ENCODE measurements at places on chromosomes 1 and 21.
A peak's percentile ranks its signal among the peaks of the same experiment; 100 is the strongest.

GRCh38 chr21:26236281-26236680 lies 65.7 kb upstream of the APP start:
- DNase-seq = no peak

GRCh38 chr1:161305867-161306519 lies 3.8 kb downstream of the MPZ start:
- DNase-seq = peak; percentile 76

GRCh38 chr1:183110326-183110880 lies 75.7 kb upstream of the LAMC2 start:
- DNase-seq = no peak

DNA sequence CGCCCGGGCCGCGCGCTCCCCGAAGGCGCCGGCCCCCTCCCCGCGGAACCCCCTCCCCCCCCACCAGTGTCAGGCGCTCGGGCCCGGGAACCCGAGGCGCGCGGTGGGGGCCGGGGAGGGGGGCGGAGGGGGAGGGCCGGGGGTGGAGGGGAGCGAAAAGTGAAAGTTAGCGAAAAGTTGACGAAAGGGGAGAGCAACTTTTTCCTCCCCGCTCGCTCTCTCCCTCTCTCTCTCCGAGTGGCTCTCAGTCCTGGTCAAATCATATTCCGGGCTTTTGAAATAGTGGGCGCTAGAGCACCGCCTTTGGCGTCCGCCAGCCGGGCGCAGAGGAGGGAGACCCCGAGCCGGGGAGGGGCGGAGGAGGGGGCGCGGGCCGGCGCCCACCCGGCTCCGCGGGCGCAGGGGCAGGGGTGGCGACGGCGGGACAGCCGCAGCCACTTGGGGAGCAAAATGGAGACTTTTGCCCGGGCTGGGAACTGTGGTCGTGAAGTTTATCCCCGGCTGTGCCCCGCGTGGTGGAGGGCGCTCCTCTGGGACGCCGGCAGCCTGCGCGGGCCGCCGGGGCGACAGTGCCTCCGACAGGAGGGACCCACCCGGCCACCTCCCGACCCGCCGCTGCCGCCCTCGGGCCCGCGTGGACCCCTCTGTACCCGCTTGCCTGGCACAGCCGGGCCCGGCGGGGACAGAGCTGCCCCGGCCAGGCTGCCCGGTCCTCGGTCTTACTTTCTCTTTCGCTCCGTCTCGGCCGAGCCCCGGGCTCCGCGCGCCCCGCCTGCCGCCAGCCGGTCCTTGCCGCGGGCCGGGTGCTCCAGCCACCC lies 697 bp downstream of the PRDM16 start:
- DNase-seq = peak; percentile 77

DNA sequence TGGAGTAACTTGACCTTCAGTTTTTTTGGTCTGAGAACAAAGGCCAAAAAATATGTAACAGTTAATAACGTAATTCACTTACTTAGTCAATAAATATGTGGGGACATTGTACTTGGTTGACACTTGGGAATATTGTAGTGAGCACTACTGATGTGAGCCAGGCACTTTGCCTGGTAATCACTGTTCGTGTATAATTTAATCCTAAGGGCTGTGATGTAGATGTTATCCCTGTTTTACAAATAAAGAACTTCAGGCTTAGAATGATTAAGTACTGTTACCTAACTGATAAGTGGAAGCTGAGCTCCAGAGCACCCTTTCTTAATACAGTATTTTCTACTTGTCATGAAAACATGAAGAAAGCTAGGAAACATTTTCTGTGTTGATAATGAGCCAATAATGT lies 28.0 kb downstream of the PTBP2 start:
- DNase-seq = no peak

DNA sequence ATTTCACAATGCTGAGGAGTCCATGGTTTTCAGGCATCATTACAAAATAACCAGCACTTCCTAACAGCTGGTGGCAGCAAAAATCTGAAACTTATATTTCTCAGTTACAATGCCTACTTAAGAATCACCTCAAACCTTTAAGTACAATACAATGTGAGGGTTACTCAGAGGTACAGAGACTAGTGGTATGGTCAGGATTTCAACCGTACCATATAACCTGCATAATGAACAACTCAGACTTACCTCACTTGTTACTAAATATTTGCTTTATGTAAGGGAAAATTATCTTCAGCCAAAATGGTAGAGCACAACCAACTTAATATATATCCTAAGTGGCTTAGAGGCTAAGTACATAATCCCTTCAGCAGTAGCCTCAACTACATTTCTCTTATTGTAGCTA lies 344.5 kb downstream of the SMYD3 start:
- DNase-seq = no peak

DNA sequence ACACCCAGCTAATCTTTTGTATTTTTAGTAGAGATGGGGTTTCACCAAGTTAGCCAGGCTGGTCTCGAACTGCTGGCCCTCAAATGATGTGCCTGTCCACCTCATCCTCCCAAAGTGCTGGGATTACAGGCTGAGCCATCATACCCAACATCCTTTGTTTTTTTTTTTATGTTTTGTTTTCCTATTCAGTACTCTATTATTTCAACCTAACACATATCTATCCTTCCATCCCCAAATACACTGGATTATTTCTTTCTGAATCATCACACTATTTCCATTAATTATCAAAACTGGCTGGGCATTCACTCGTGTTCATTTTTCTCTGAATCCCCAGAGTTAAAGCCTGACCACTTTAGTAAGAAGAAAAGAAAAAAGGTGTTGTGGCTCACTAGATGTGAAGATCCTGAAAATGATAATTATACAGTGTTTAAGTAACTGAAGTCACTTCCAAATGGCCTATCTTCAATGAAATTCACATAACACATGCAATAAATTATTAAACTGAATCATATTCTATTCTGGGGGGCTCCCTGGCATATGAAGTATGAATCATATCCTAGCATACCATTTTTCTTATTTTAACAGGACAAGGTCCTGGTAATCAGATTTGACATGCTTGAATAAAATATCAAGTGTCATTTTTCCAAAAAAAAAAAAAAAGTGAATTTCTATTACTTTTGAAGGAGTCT lies 1754.2 kb downstream of the BRINP3 start:
- no peak for DNase-seq

- no peak for DNase-seq
These were observed 58.9 kb downstream of the VPS26C start for GRCh38 chr21:37208056-37208721.

GRCh38 chr1:213192026-213192425 lies 141.0 kb downstream of the RPS6KC1 start:
- DNase-seq = no peak

- DNase-seq = no peak
These were observed 220.2 kb downstream of the TGFB2 start for GRCh38 chr1:218565377-218565776.

- DNase-seq = no peak
These were observed 36.5 kb downstream of the TRIT1 start for GRCh38 chr1:39846796-39847195.

DNA sequence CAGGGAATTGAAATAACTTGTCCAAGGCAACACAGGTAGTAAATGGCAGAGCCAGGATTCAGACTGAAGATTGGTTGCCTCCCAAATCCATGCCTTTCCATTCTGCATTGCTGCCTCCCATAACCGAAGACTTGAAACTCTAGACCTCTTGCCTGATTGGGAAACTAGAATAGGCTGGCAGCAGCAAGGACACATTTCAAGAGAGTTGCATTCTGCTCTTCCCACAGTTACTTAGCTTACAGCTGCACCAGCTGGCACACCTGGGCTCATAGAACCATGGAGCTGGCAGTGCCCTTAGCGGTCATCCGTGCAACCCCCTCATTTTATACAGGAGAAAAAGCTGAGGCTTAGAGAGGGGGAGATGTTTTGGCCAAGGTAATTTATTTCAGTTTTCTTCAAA lies 8.0 kb downstream of the TRNAU1AP start:
- no peak for DNase-seq

DNA sequence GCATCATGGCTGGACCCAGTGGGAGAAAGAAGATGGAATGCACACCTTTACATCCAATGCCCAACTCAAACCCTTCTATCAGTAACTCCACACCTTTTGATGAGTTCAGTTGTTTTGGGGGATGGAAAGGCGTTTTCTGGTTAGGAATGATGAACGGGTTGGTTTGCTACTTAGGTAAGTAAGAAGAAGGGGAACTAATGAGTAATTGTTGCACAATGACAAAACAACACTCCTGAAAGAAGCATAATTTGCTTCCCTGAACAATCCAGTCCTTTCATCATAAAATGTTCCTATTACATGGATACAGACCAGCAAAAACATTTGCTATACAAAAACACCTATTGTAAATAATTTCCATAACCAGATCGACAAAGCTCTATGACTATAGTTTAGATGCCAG lies 35.9 kb upstream of the NFIA start:
- no peak for DNase-seq

GRCh38 chr1:240239309-240239708 lies 147.6 kb downstream of the FMN2 start:
- DNase-seq = no peak

GRCh38 chr1:43445606-43446387 lies 7.9 kb downstream of the HYI start:
- peak; percentile 41 for DNase-seq

- DNase-seq = no peak
These were observed 332.7 kb downstream of the CHRM3 start for GRCh38 chr1:239718997-239719628.

DNA sequence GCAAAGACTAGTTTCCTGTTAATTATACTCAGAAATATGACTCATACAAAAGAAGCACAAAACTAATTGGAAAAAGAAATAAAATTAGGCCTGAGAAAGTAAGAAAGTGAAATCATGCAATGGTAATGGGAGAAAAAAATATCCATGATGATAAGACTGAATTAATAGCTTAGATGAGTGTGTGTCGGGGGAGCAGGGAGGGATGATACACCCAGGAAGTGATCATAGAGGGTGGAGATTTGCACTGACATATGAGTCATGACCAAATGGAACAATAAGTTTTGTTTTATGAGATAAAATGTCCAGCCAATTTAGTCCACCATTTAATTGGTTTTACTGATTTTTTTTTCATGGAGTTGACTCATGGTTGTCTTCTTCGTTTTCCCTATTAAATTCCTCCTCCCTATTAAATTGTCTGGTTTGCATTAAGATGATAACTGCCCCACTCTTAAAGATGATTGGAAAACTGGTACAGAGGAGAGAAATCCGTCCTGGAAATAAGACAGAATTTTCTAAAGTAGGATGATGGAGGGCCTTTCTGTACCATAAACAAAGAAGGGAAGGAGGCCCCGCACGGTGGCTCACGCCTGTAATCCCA lies 111.7 kb upstream of the KCNJ6 start:
- no peak for DNase-seq

GRCh38 chr1:41241749-41242341 lies at the start of gene SCMH1:
SCMH1 (minus strand) TSS chr1:41242306; CDS start chr1:41186133, 56,173 bp downstream.
- peak; percentile 77 for DNase-seq

DNA sequence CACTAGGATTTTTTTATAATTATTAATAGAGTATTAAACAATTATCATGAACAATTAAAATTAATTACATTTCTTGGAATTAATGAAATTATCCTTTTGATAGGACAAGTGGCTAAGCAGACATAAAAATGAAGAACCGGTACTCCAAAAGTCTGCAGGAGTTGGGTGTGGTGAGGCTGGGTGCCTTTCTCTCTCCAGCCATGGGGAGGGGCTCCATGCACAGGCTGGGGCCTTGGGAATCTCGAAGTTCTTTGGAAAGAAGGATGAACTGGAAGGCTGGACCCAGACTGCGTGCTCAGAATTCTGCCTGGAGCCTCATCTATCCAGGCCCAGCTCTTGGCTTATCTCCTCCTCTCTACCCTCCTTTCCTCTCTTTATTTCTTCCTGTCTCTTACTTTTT lies 94.1 kb downstream of the ACTL8 start:
- no peak for DNase-seq
